ENCODE measurements at places on chromosomes 4 and X. TPM values are rescaled to one million over a fixed set of nuclear protein-coding genes. Genes with fewer than 3 reads are reported as not detected.

The GRIA2 gene
- 11.5 TPM for total RNA-seq

DNA sequence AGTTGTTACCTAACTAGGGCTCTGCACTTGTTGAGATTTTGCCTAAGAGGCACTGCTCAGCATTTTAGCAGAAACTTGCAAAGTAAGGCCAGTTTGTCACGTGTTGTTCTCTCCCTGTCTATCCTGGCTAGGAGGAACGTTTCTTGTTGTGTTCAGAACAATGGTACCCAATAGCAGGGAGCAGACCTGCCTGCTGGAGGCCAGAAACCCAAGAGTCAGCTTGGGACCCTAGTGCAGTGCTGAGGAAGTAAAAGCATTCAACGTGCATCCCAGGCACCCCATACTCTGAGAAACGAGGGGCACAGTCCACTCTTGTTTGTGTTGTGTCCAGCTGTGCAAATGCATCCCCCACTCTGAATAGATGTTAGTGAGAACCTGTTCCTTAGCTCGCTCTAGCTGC, 42.4 kb downstream of the SOD3 start:
- no peak overlapping the region for H3K4me3 ChIP-seq
- H3K27ac ChIP-seq: no peak overlapping the region
- DNase-seq: no peak
- no peaks in the 10 kb centered on the region for H3K4me1 ChIP-seq
- H3K27me3 ChIP-seq: no peaks in the 10 kb centered on the region

The STPG2 gene
- total RNA-seq: 1.5 TPM

The TREX2 gene
- 1.5 TPM for total RNA-seq

GRCh38 chr4:113603911-113604310, 157.6 kb downstream of the CAMK2D start:
- no peaks in the 10 kb centered on the region for H3K4me1 ChIP-seq
- no peak overlapping the region for H3K27ac ChIP-seq
- no peak for DNase-seq
- no peak overlapping the region for H3K4me3 ChIP-seq
- no peaks in the 10 kb centered on the region for H3K27me3 ChIP-seq

DNA sequence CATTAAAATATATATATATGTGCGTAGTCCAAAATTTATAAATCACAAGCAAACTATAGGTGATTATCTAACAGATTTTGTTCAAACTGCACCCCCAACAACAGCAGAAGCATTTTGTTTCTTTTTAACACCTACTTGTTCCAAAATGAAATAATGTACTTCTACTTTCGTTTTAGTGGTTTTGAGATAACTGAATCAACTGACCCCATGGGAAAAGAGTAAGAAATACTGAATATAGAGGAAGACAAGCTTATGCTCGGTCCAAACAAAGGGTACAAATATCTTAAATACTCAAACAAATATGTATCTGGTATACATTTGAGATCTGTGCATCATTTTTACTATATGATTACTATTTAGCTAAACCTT, 22.4 kb downstream of the MAP7D3 start:
- DNase-seq: no peak
- H3K4me3 ChIP-seq: no peak overlapping the region
- H3K4me1 ChIP-seq: no peaks in the 10 kb centered on the region
- no peak overlapping the region for H3K27ac ChIP-seq
